Activated T-helper 9 cell treated with anti-CD3 and anti-CD28 coated beads, Interleukin-2, amount 50 U/mL, for 16 hours (primary cell): ENCODE measurements at places on chromosomes 13 and 19.
A peak's percentile ranks its signal among the peaks of the same experiment; 100 is the strongest.

DNA sequence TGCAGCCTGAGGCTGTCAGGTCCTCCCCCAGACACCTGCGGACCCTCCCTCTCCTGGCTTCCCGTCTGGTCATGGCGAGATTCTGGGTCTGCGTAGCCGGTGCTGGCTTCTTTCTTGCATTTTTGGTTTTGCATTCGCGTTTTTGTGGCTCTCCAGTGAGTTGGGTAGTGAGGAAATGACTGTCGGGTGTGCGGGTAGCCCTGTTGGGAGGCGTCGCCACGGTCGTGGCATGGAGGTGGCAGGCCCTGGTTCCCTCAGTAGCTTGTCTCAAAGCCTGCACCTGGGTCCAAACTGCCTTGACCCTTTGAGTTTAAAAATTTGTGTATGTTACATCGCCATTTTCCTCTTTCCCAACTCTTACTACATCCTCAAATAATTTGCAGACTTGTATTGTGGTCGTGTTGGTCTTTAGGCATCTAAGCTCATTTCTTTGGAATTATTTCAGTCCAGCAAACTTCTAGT lies 344 bp downstream of the NHLRC3 start:
- DNase-seq = peak; percentile 42

DNA sequence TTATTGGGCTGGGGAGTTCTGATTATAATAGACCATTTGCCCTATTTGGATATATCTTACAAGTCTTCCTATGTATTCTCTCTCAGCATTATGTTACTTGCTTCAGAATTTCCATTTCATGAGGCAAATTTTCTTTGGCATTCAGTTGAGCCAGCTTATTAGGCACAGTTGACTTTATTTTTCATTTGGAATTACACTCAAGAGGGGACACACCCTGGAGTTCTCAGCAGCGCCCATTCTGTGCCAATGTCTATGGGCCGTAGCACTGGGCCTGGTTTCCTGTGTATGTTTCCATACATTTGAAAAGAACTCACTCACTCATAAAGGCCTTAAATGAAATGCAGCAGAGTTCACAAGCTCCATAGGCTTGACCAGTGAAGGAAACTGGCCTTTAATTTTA lies 138.5 kb downstream of the KLF12 start:
- DNase-seq = no peak

DNA sequence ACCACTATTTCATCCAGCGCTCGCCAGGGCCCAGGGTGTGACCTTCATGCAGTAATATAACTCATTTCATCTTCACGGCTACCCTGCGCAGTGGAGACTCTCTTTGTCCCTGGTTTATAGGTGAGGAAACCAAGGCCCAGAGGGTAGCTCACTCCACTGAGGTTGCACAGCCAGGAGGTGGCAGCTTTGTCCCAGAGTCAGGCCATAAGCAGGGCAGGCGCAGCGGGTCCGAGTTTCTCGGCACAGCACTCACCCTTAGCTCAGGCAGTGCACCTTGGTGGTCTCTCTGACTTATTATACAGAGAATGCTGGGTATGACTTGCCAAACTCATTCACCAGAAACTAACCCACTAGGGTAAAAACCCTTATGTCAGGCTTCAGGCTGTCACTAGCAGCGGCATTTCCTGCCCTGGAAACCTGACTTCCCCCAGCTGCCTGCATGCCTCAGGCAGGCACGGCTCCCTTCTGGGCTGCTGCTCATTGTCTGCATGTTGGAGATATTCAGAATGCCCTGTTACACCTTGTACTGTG lies 24.5 kb downstream of the PPP5C start:
- DNase-seq = no peak

- DNase-seq = no peak
These were observed 20.5 kb upstream of the RASA3 start for GRCh38 chr13:114152831-114153371.

- no peak for DNase-seq
These were observed 102.7 kb downstream of the ZAR1L start for GRCh38 chr13:32212421-32212820.

DNA sequence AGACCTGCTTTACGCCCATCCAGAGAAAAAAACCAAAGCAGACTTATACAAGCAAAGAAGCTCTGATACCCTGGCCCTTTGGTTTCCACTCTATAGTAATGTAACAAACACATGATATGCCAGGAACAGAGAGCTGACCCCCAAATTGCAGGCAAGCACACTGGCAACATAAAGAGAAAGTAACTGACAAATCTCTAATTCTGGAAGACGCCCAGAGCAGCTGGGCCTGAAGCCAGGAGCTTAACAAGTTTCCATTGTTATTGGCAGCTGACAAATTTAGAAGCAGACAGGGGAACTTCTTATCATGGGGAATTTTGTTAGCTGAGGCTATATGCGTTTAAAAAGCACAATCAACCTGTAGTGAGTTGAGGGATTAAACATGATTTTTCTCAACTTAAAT lies 158.0 kb downstream of the DLEU7 start:
- DNase-seq = no peak

DNA sequence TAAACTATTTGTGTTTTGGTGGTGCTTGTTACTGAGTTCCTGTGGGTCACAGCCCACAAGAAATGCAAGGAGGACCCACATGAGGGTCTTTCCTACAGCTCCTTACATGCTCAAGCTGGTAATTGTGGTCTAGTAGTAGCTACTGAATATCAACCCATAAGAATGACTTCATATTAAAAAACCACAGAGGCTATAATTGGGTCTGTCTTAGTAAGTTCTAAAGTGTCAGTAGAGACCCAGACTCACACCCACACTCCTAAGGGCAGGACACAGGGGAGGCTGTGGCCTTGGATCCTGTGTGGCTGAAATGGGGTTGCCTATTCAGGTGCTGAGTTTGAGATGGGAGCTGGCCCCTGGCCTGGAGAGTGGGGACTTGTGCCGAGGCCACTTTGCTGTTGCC lies 19.6 kb downstream of the TFDP1 start:
- DNase-seq = no peak

DNA sequence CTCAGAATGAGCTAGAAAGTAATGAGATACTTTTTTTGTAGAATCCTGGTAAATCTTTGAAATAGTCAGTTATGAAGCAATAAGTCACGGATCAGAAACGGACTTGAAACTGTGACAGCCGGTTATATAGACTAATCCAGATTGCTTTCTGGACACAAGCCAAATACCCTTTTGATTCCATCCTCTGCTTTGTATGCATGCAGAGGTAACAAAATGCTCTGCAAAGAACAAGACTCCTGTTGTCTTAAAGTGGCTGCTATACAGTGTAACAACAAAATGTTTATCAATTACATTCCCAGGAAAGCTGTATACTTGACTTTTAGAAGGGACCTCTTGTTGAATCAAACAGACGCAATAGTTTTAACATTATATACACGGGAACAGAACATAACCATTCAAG lies 66.5 kb upstream of the STARD13 start:
- no peak for DNase-seq

- no peak for DNase-seq
These were observed 20.4 kb downstream of the POLRMT start for GRCh38 chr19:612941-613340.

- no peak for DNase-seq
These were observed 126.6 kb upstream of the MCF2L start for GRCh38 chr13:112842343-112842856.

DNA sequence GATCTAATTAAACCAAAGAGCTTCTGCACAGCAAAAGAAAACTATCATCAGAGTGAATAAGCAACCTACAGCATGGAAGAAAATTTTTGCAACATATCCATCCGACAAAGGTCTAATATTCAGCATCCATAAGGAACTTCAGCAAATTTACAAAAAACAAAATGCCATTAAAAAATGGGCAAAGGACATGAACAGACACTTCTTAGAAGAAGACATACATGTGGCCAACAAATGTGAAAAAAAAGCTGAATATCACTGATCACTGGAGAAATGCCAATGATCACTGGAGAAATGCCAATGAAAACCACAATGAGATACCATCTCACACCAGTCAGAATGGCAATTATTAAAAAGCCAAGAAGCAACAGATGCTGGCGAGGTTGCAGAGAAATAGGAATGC lies 32.5 kb downstream of the ZNF582 start:
- no peak for DNase-seq

DNA sequence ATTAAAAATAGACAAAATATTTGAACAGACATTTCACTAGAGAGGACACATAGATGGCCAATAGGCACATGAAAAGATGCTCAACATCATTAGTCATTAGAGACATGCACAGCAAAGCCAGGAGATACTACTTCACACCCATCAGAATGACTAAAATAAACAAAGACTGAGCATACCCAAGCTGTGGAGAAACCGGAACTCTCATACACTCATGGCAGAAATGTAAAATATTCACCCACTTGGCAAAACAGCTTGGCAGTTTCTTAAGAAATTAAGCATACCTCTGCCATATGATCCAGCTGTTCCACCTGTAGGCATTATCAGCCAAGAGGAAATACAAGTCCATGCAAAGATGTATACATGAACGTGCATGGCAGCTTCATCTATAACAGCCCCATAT lies 213.4 kb downstream of the TSHZ3 start:
- no peak for DNase-seq

GRCh38 chr13:51614350-51614786 lies 30.1 kb downstream of the WDFY2 start:
- DNase-seq = no peak

DNA sequence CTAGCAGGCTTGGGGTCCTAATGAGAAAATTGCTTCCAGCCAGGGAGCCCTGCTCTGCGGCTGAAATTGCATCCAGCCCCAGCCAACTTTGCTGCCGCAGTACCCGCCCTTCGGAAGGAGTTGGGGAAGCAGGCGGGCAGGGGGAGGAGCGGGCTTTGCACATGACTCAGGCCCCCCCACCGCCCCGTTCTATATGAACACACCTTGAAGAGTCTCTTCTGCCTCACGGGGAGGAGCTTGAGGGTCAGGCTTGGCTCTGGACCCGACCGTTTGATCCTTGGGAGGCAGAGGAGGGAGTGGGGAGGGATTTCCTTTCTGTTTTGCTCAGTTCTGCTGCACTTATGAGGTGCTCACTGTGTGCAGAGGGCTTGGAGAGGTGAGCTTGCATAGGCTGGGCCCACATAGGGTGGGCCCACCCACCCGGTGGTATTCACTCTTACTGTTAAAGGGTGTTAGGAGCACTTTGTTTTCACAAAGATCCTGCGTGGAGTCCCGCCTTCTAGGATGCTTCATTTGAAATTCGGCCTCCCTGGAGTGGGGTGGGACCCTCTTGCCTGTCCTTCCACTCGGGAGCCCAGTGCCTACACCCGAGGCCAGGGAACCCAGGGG lies 46.5 kb downstream of the LYL1 start:
- no peak for DNase-seq

GRCh38 chr19:45608948-45609347 lies 6.9 kb upstream of the GPR4 start:
- DNase-seq = no peak

DNA sequence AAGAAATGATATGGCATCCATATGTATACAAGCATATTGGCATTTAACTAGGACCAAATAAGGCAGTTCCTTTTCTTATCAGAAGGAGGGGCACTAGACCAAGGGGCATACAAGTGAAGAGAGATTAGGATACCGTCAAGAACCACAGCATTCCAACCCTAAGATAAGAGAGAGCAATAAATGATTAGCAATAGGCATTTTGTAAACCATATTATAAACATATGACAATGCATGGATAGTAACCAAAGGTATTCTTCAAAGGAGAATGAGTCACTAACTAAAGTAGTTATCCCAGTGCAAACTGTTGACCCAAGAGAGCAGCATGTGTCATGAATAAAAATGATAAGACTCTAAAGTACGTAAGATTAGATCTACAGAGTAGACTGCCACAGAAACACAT lies 500.9 kb upstream of the HTR2A start:
- no peak for DNase-seq

DNA sequence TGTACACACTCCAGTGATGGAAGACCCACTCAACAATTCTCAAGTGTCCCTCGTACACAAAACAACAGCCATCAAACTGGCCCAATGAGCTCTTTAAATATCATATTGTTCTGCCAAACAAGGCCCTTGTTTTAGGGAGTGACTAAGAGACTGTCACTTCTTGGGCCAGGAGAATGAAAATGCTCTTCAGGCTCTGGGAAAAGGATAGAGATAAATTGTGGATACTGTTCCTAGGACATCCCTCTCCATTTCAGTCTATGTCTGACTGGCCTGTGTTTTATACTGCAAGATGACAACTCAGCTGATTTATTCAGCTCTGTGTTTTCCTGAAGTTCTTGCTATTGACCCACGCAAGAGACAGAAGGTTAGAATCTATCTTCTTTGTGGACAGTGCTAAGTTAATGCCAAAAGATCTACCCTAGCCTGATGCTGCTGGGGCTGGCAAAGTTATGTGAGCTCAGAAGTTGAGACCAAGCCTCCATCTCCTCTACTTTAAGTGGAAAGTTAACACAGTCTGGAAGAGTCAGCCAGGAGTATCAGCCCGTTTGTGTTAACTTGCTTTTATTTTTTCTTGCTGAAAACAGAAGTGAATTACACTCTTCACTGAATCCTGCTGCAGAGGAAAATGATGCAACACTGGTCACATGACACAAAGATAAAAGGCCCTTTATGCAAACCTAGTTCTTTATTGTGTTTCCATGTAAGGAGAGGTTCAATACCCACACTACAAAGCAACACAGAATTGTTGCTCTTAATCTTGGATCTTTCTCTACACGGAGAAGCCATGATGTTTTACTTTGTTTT lies 14.6 kb downstream of the FRY start:
- no peak for DNase-seq

GRCh38 chr13:33250609-33251008 lies 34.9 kb downstream of the STARD13 start:
- DNase-seq = no peak

DNA sequence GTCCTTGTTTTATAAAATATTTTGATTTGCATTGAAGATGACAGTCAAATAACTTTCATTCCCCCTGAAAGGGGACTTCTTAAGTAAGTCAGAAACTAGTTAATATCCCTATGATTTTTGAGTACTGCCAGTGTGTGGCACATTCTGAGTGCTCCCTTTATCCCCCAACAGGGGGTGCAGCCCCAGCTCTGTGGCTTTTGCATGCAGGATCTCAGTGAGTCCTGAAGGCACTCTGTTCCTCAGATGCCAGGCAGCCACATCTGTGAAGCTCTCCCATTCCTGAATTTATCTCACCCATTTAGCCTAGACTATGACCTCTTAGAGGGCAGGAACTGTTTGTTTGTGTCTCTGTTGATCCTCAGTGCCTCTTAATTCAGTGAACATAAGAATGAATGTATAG lies 123.1 kb downstream of the CDK8 start:
- DNase-seq = no peak

- DNase-seq = no peak
These were observed at the start of gene HOOK2 for GRCh38 chr19:12774588-12775555. HOOK2 (minus strand) TSS chr19:12775552; CDS start chr19:12775449, 103 bp downstream.
